ENCODE measurements at places on chromosomes 7 and 10.

DNA sequence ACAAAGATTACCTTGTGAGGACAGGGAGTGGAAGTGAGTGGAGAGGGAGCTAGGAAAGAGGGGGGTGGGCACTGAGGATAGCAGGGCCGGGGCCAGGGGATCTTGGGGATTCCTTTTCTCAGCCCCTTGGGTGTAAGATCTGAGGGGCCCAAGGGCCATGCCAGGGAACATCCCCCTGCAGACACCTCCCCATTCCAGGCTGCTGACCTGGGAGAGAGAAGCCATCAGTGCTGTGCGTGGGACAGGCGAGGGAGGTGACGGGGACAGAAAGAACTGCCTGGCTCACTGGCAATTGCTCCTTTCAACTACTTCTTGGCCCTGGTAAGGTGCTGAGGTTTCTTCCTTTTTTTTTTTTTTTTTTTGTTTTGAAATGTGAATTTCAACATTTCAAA is 12.0 kb upstream of the BTBD16 start:
- no peak for DNase-seq

GRCh38 chr10:114515298-114515914 is 111.1 kb upstream of the AFAP1L2 start:
- DNase-seq, result no peak

- DNase-seq, result no peak
Observed at GRCh38 chr10:65611592-65611991, 1314.2 kb upstream of the LRRTM3 start.

DNA sequence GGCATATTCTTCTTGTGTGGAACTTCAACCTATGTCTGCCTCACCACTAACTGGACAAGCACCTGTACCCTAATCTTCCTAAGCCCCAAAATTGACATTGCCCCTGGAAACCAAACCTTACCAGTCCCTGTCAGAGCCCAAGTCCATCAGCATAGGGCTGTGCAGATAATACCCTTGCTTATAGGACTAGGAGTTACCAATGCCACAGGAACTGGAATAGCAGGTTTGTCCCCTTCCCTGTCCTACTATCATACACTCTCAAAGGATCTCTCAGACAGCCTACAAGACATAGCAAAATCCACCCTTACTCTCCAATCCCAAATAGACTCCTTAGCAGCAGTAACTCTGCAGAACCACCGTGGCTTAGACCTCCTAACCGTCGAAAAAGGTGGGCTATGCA is 19.8 kb downstream of the ZNF107 start:
- no peak for DNase-seq

DNA sequence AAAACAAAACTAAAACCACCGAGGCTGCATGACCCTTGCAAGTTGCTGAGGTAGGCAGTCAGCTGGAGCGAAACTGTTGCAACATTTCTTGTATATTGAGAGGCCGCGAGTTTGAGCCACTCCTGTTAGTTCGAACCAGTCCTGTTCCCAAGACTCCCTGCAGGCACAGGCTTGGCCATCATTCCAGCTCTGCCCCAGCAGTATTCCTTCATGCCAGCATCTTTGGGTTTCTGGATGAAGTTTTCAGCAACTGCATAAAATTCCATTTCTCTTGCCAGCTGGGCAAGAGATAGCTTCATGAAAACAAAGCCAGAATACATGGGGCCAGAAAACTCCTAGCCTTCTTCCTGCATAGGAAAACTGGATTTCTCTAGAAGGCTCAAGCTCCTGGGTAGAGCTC is 207.6 kb downstream of the FRMD4A start:
- DNase-seq, result no peak

GRCh38 chr7:93350338-93350737 is 118.2 kb downstream of the VPS50 start:
- DNase-seq, result no peak

GRCh38 chr7:140640060-140640637 is 464 bp downstream of the DENND2A start:
- DNase-seq, result no peak

All from esophagus squamous epithelium (tissue), 5 donors.